ENCODE measurements at places on chromosomes 4 and X.

DNA sequence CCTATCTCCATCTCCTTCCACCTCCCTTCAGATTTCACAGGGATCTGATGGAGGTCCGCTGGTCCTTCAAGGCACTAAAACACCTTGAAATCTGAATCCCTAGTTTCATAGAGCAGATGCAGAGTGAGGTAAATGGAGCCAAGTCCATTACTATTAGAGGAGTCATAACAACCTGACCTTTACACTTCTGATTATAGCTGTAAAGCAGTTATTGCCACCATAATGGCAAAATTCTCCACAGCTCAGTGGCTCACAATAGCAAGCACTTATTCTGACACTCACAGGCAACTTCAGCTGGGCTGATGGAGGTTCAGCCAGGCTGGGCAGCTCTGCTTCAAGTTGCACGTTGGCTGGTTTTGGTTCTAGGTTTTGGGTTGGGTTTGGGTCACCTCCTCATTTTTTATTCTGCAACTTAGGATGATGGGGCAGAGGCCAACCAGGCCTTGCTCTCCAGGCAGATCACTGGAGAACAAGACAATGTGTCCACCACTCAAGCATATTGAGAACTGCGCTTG lies 51.4 kb upstream of the LRAT start:
- DNase-seq = no peak

DNA sequence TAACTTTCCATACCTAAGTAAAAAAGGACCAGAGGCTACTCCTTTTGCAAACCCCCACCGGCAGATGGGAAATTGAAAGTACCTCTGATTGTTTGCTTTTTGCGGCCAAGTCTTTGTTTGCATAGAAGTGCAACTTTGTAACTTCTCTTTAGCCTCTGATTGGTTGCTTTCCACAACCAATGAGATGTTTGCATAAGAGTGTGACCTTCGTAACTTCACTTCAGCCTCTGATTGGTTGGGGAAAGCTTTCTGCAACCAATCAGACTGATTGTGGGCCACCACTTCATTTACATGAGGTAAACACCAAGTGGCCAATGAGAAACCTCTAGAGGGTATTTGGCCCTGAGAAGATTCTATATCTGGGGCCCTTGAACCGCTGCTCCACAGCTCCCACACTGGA lies 48.8 kb upstream of the PGRMC1 start:
- no peak for DNase-seq

DNA sequence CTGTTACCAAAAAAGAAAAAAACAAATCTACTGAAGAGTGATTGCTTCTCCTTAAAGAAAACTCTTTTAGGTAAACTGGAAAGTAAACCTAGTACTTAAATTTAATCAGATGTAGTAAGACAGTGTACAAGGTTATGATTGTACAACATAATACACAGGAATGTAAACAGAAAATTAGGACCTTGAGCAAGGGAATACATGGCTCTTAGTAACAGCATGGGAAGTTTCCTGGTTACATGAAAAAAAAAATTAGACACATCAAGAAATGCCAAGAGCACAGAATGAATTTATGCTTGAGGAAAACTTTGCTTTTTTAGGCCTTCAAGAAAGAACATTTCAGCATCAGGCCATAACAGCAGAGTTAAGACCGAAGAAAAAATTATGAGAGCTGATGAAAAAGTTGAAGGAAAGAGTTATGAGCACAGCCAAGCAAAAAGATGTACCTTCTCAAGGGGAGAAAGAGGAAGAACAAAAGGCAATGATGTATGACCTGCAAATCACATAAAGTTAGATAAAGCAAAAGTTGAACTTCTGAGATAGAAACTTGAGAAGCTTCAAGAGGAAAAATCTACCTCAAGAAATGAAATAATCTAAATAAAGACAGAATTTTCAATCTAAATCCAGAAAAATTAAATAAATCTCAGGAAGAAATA lies 311.6 kb downstream of the GALNTL6 start:
- no peak for DNase-seq

- peak; percentile 79 for DNase-seq
These were observed 5.4 kb upstream of the CCDC120 start for GRCh38 chrX:49053223-49054072.

- DNase-seq = no peak
These were observed 14.0 kb upstream of the SHROOM4 start for GRCh38 chrX:50827996-50828395.

DNA sequence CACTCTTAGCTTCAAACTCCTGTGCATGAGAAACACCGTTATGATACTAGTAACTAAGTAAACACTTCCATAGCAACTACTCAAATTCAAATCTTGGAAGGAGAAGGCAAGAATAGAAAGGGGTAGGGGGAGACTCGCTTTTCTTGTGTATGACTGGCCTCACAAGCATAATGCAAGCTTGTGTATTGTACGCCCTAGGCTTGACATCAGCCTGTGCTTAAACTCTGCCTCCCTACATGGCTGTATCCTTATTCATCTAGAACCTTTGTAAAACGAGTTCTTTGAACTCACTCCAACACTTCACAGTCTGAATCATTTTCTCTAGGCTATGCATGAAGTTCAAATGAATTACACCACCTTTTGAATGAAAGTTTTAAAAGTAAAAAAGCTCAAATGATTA lies 1071.2 kb upstream of the ADGRL3 start:
- DNase-seq = no peak

GRCh38 chrX:48028091-48028490 lies 21.3 kb downstream of the SPACA5 start:
- no peak for DNase-seq
